Naive thymus-derived CD4-positive, alpha-beta T cell (primary cell): ENCODE measurements at places on chromosomes 1 and 21. TPM values are rescaled to one million over a fixed set of nuclear protein-coding genes. Genes with fewer than 3 reads are reported as not detected.

ZBED6 gene
- total RNA-seq = 36.1 TPM

LIN28A gene
- not detected for total RNA-seq

- DNase-seq = no peak
Measured at GRCh38 chr1:18836654-18837053, 22.8 kb downstream of the TAS1R2 start.

GRCh38 chr1:156417401-156418020, 48.5 kb downstream of the RHBG start:
- DNase-seq = no peak

DNAH14 gene
- total RNA-seq = 0.13 and 0.24 TPM in 2 replicates

SGIP1 gene
- not detected for total RNA-seq

DNA sequence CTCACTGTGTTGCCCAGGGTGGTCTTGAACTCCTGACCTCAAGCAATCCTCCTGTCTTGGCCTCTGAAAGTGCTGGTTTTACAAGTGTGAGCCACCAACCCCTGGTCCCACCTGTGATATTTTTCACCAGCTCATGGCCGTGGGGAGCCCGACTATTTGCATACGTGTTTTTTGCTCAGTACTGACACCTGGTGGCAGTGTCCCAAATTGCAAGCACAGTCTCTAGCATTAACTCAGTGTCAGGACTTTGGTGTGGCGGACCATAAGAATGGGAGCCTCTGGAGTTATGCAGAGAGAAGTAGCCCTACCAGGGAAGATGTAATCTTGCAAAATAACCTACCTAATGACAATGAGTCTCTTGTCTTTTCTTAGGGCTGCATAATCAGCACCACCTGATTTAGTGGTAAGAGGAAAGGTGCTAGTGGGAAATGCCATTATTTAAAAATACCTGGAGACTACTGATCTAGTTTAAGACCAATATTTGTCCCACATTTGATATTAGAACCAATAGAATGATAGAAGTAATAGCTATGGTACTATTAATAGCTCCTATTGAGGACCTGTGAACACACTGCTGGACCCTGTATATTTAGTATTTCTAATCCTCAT, 305.4 kb downstream of the DISC1 start:
- DNase-seq = no peak

MSH4 gene
- total RNA-seq = 0.42 TPM
